ENCODE measurements at places on chromosomes 11 and 22.

GRCh38 chr11:8631395-8632118 is 37.5 kb upstream of the STK33 start:
- DNase-seq: no peak

DNA sequence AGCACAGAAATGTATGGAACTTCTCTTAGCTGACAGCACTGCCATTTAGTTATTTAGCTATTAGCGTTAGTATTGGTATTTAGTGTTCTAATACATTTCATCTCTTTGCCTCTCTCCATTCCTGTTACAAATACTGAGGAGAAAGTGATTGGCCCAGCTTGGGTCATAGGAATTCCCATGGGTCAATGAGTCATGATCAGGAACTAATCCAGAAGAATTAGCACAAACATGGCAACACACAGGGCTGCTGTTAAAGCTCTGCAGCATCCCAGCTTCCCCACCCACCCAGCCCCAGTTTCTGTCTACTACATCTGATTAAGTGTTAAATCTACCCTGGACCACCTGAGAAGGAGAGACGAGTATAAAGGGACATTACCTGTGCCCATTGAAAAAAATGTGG is 36.1 kb downstream of the PDGFD start:
- no peak for DNase-seq

- DNase-seq: no peak
These were observed 10.4 kb upstream of the TCF20 start for GRCh38 chr22:42280836-42281235.

- no peak for DNase-seq
These were observed 561.9 kb upstream of the ANO5 start for GRCh38 chr11:21630934-21631478.

DNA sequence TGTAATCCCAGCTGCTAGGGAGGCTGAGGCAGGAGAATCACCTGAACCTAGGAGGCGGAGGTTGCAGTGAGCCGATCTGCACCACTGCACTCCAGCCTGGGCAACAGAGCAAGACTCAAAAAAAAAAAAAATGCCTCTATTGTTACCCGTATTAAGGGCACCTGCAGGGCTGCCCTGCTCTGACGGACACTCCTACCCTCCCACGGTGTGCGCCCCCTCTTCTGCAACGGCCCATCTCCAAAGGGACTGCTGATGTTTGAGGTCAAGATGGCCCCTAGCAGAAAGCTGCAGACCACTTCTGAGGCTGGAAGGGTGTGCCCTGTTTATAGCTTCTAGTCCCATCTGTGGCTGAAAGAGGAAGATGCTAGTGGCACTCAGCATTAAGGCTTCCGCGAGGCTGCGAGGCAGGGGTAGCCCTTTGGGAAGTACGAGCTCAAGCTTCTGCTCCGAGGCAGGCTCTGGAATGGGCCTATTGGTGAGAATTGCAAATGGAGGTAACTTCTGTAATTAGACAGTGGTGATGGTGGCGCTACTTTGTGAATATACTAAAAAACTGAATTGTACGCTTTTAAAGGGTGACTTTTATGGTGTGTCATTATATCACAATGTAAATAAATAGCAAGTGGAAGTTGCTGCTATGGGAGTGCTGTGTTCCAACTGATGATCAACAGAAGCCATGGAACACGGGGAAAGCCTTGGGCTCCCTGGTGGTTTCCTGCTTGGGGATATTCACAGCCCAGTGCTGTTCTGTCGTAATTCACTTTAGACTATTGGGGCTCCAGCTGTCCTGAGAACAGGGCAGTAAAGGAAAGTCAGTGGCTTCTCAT is 24.3 kb downstream of the ARFGAP2 start:
- DNase-seq: no peak

DNA sequence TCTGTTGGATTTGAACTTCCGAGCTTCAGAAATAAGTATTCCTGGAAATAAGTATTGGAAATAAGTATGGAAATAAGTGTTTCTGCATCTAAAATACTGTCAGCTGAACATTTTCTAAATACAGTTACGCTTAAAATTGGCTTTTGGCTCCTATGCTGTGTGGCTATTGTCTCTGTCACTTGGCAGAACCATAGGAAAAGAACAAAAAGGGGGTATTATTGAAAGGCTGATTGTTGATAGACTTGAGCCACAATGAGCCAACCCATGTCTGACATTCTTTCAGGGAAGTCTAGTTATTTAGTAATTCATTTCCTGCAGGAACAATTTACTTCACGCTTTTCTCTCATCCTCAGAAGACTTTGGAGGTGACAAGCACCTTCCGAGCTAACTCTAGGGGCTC is 32.5 kb upstream of the LARGE1 start:
- DNase-seq: no peak

GRCh38 chr11:8098879-8099278 is 17.9 kb downstream of the TUB start:
- DNase-seq: no peak

- DNase-seq: no peak
These were observed 58.0 kb upstream of the PLET1 start for GRCh38 chr11:112318661-112319060.

GRCh38 chr11:110187731-110188130 is 94.5 kb downstream of the ZC3H12C start:
- DNase-seq: no peak

GRCh38 chr11:36210529-36210928 is 78.7 kb downstream of the COMMD9 start:
- no peak for DNase-seq

- no peak for DNase-seq
These were observed 120.4 kb downstream of the PHF21B start for GRCh38 chr22:44889255-44889878.

- DNase-seq: no peak
These were observed 68.3 kb upstream of the SLN start for GRCh38 chr11:107780136-107780535.

DNA sequence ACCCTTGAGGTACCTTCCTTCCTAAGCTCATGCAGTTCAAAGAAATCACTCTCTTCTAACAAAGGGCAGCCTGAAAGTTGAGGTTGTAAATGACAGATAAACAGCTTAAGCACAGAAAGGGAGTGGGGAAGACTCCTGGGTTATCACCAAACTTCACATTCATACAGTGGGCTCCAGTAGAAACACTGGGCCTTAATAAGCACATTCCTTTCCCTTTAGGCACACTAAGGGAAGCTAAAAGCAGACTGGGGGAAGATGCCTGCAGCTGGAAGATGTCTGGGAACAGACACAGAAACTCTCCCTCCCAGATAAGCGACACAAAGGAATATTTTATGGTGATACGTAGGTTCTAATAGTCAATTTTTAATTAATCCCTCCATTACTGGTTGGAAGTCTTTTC is 350.3 kb upstream of the MPPED2 start:
- DNase-seq: no peak

- no peak for DNase-seq
These were observed 3.9 kb downstream of the MAML2 start for GRCh38 chr11:96338910-96339705.

DNA sequence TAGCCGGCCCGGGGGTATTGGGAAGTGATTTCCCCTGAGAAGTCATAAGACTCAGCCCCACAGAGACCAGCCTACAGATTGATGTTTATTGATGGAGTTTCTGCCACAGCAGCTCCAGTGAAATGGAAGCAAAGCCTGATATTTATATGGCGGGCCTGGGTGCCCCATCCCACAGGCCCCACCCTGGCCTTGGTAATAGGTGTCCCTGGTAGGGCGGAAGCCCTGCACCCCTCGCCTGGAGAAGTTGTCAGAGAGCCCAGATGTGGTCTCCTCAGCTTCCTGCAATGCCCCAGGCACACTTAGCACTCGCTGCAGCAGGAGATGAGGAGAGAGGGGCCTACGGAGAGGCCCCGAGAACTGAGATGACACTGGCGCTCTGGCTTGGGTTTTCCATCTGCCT is 107.4 kb downstream of the MORC2 start:
- DNase-seq: no peak

GRCh38 chr11:72524711-72525110 is 90.4 kb upstream of the CLPB start:
- DNase-seq: no peak

DNA sequence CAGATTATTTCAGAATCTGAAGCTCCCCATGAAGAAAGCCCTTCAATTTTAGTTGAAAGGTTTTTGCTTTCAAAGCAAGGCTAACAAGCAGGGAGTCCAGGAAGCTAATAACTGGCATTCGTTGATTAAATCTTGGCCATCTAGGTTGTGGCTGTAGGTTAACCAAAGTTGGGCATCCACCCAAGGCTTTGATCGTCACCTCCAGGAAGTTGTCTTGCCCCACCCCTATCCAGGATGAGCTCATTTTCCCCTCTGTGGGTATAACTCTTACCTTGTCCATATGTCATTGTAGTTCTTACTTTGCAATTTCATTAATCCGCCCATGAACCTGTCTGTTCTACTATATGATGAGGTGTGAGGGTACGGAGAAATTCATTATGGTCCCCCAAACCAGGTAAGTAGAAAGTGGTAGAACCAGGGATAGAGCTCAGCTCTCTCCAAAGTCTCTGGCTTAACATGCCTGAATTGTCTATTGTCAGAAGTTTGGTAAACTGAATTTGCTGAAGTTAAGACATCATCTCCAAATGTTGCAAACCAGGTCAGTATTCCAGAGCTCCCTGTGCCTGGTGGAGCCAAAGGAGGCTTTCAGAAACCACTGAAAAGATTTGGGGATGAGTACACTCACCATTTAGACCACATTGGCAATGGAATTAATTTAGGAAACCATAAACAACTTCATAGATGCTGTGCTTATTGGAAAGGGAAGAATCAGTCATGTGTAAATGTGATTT is 97.1 kb downstream of the CD44 start:
- peak; percentile 54 for DNase-seq

DNA sequence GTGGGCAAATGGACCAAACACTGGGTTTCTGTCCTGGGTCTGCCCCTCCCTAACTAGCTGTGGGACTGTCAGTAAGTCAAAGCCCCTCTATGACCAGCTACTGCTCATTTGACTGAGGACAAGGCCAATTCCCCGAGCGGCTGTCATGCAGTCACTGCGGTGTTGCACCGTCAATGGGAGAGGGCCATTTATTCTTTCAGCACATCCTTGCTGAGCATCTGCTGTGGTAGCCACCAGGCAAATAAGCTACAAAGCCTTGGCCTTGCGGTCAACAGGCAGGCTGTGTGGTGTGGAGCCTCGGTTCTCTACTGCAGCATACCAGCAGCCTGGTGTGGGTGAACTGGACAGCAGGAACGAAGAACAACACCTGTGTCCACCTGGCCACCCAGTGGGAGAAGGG is 25.8 kb upstream of the SERPIND1 start:
- DNase-seq: no peak

- DNase-seq: peak; percentile 46
These were observed 14.1 kb upstream of the MDK start for GRCh38 chr11:46367244-46367915.

DNA sequence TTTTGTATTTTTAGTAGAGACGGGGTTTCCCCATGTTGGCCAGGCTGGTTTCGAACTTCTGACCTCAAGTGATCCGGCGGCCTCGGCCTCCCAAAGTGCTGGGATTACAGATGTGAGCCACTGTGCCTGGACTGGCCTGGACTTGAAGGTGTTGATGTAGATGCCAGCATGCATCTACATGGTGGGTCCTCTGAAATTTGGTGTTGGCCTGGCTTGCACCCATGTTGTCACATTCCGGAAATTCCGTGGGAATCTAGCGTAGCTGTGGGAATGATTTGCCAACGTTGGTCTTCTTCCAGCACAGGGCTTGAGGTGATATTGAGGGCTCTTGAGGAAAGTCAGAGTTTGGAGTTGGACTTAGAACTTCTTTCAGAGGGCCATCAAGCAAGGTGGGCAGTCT is 6.5 kb downstream of the PACS1 start:
- no peak for DNase-seq

GRCh38 chr22:27329131-27329850 is 472.3 kb downstream of the MN1 start:
- DNase-seq: no peak

DNA sequence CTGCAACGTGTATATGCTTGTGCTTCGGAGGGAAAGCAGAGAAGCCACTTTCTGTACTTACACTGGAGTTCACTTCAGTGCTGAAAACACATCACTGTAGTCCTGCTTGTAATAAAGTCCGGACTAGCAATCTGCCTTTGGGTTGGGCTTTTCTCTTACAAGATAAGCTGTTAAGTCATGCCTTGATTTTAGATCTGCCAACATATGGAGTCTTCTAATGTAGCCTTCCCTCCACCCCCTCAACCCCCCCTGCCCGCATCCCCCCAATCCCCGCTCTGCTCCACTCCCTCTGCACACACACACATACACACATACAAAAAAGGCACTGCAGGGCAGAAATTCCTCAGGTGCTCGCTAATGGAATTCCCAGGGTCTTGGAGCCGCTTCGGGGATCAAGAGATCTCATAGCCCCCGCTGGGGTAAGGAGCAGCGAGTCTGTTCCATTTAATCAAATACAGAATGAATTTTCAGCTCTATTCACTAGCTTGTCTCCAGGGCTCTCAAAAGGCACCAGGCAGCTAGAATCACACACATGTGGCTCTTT is 3.4 kb downstream of the CDON start:
- DNase-seq: no peak

GRCh38 chr11:94521684-94522083 is 9.4 kb downstream of the C11orf97 start:
- DNase-seq: no peak

- DNase-seq: no peak
These were observed 80.8 kb downstream of the IGLL5 start for GRCh38 chr22:22968366-22968765.

DNA sequence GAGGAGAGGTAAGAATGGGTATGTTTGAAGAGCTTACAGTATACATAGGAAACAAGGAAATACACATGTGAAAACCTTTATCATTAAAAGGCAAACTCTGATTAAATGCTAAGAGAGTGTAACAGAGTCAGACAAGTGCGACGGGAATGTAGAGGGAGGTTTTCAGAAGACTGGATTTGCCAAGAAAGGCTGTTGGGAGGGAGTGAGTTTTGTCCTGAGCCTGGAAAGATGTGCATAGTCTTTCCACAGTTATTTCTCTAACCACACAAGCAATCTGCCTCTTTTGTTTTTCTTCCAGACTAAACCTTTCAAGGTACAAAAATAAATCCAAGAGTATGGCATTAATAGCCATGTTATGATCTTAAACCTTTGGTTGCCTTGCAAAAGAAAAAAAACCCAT is 170.9 kb downstream of the KIRREL3 start:
- DNase-seq: no peak

DNA sequence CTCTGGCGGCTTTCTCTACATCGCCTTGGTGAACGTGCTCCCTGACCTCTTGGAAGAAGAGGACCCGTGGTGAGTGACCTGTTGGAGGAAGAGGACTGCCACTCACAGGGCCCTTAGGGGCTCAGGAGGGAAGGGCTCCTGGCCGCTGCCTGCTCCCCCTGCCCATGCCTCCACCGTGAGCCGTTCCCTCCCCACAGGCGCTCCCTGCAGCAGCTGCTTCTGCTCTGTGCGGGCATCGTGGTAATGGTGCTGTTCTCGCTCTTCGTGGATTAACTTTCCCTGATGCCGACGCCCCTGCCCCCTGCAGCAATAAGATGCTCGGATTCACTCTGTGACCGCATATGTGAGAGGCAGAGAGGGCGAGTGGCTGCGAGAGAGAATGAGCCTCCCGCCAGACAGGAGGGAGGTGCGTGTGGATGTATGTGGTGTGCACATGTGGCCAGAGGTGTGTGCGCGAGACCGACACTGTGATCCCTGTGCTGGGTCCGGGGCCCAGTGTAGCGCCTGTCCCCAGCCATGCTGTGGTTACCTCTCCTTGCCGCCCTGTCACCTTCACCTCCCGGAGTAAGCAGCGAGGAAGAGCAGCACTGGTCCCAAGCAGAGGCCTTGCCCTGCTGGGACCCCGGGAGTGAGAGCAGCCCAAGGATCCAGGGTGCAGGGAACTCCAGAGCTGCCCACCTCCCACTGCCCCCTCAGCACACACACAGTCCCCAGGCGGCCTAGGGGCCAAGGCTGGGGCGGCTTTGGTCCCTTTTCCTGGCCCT is 6.9 kb downstream of the SLC39A13 start:
- DNase-seq: no peak
